ENCODE measurements at places on chromosomes 7 and 10.

GRCh38 chr7:20284771-20285143 lies 45.9 kb upstream of the ITGB8 start:
- DNase-seq, result peak; percentile 48

DNA sequence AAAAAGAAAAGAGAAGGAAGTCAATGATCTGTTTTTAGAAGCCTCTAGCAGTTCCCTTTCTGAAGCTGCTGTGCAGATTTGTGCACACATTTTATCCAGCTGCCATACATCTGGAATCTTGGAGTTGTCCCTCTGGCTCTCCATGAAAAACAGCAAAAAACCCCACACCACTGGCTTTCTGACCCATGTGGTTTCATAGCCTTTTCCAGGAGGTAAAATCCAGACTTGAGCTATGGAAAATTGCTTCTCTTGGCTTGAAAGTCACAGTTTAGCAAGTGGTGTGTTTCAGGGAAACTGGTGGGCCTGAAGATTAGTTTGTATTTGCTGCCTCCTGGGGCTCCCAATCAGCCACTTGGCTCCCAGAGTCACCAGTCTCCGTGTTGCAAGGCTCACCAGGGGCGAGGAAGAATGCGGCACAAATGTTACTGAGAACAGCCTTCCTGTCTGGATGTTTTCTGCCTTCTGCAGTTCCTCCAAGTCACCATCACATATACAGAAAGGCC lies 50.1 kb upstream of the ADRB1 start:
- DNase-seq, result no peak

GRCh38 chr10:52308251-52309031 lies 5.6 kb upstream of the DKK1 start:
- DNase-seq, result peak; percentile 21

- DNase-seq, result no peak
These were observed 23.4 kb upstream of the TMEM229A start for GRCh38 chr7:124056234-124056633.

GRCh38 chr7:18475488-18475887 lies 20.1 kb upstream of the HDAC9 start:
- no peak for DNase-seq

DNA sequence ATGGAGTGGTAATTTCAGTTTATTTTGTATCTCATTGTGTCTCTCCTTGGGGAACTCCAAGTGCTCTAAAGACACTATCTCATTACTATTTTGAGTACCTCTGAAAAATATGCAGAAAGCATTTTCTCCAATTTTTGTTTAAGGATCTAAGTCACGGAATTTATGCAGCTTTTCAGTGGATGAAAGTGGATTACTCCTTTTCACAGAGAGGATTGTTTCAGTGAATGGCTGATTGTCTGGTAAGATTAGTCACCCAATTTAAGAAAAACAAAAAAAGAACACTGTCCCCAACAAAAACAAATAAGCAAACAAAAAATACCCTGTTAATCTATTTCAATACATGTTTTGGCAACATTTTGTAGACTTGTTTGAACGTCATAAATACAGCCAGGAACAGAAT lies 338.3 kb upstream of the TEX47 start:
- no peak for DNase-seq

DNA sequence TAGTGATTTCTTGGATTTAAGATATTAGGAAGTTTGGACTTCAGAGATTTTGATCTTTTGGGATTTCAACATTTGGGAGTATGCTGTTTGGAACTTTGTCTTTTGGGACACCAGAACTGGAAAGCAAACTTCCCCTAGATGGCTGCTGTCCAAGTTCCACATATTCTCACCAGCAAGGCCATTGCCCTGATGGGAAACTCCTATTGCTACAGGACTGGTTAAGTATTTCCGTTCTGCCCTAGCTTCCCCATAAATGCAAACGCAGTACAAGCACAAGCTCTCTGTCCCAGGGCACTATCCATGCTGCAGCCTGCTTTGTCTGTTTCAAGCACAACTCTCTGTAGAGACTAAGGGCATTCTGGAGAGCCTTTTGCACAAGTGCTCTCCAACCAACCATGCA lies 79.3 kb upstream of the SLC25A13 start:
- peak; percentile 28 for DNase-seq

GRCh38 chr10:1635340-1635739 lies 102.0 kb downstream of the ADARB2 start:
- no peak for DNase-seq

DNA sequence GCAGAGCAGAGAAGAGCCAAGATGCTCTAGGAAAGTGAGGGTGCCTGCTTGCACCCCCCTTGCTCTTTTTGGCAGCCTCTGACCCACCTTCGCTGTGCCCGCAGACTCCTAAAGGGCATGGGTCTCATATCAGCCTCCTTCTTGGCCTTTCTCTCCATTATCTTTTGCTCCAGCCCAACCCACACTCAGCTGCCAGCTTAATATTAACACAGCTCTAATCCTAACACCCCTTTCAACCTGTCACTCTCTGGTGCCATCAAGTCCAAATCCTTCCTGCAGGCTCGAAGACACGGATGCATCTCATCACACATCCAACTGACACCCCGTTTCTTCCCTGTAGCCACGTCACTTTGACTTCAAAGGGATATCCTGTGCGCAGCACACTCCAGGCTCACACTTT lies 171.6 kb upstream of the AUTS2 start:
- DNase-seq, result no peak

DNA sequence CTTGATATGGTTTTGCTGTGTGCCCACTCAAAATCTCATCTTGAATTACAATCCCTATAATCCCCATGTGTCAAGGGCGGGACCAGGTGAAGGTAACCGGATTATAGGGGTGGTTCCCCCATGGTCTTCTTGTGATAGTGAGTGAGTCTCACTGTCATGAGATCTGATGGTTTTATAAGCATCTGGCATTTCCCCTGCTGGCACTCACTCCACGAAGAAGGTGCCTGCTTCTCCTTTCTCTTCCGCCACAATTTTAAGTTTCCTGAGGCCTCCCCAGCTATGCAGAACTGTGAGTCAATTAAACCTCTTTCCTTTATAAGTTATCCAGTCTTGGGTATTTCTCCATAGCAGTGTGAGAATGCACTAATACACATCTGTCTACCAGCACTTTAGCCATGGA lies 109.5 kb upstream of the SDK1 start:
- DNase-seq, result no peak
